ENCODE measurements at places on chromosomes 2 and 18.

GRCh38 chr2:173991856-173992588, 26.8 kb upstream of the SP3 start:
- DNase-seq = no peak

GRCh38 chr18:6281874-6282273, 132.8 kb downstream of the L3MBTL4 start:
- no peak for DNase-seq

GRCh38 chr2:188928643-188929042, 45.5 kb upstream of the COL3A1 start:
- no peak for DNase-seq

- DNase-seq = no peak
Measured at GRCh38 chr2:9582624-9583023, 27.0 kb upstream of the ADAM17 start.

DNA sequence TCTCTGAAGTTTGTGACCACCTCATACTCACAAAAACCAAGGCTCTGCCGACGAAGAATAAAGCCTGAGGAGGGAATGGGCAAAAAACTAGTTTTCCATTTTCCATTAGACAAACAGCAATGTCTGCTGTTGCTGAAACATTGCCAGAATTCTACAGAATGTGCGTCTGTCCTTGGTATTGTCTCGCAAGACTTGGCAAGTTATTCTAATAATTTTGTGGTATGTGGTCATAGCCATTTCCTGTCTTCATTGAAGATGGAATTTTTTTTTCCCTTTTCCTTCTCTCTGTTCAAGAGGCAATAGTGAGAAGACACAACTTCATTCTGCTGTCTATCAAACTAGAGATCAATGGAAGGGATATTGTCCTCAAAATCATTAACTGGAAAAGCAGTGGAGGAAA, 296.1 kb downstream of the RND3 start:
- no peak for DNase-seq

DNA sequence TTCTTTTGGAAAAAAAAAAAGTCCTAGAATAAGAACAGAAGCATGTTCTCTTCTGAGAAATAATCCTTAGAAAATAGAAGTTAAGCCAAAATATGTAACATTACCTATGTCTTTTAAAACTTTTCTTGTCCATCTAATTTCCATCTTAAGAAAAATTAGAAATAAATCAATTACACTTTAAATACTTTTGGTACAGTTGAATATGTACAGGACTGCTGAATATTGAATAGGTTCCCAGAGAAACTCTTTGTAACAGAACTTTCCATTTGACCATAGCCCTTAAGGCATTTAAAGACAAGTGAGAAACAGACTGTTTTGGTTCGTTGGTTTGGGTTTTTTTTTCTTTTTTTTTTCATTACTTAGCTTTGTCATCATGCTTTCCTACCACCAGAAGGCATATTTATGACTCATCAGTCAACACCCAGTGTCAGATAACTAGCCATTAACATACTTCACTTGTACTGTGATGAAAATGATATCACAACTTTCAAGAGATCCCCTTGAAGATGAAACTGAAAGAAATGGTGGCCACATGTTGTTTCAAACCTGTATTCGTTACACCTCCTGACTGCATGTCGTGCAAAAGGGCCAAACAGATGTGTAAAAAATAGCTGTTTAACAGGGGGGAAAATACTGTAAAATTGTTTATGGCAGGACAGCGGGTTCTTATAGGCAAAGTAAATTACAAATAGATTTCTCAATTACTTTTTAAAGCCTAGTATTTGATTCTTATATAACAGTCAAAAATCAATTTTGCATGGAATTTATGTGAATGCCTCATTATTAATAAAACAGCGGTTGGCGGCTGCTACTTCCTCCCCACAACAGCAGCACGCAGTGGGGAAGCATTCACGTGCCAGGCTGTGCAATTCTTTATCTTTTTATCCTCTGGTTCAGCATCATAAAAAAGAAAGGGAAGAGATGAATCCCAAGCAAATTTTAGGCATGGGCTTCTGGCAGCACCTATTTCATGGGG, 280.7 kb upstream of the HNRNPA3 start:
- peak; percentile 4 for DNase-seq

DNA sequence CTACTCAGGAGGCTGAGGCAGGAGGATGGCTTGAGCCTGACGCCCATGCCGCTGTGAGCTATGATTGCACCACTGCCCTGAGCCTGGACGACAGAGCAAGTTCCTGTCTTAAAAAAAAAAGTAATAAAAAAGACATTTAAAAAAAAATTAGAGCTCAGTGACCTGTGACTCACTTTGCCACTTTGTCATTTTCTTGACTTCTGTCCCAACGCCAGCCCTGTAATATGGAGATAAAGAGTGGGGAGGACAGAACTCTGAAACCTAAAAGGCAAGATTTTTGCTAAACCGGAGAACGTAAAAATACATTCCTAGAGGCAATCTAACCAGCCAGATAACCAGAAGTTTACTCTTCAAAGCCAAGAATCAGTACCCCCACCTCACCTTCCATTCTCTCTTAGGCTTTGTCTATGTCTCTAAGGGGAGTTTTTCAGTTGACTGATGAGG, 49.0 kb downstream of the PRKRA start:
- DNase-seq = no peak

GRCh38 chr2:237833546-237833945, 25.9 kb upstream of the RAMP1 start:
- no peak for DNase-seq

DNA sequence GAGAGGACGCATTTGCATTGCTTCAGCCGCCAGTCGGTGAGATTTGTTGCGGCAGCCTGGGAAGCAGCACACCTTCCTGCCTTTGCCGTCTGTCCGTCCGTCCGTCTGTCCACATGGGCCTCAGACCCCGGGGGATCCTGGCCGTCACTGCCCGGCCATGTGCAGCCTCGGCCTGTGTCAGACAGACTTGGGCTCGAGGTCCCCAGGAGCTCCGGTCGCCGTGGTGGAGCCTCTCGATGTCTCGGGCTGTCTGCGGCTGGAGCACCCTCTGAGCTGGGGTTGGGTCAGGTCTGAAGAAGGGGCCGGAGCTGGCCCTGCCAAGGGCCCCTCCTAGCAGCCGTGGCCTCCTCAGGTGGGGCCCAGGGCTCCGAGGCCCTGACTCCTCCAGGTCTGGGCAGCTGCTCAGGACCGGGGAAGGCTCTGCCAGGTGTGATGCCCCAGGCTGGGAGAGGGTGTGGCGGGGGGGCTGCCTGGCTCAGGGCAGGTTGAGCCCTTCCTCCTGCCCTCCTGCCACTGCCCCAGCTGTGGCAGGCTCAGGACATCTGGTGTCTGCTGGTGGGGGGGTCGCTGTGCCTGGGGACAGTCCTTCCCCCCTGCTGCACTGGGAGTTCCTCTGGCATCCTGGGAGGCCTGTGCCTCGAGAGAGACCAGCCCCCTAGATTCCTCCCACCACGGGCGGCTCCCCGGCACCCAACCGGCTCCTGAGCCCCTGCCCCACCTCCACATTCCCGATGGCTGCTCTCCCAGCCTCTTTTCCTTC, 11.8 kb downstream of the NEU4 start:
- no peak for DNase-seq

DNA sequence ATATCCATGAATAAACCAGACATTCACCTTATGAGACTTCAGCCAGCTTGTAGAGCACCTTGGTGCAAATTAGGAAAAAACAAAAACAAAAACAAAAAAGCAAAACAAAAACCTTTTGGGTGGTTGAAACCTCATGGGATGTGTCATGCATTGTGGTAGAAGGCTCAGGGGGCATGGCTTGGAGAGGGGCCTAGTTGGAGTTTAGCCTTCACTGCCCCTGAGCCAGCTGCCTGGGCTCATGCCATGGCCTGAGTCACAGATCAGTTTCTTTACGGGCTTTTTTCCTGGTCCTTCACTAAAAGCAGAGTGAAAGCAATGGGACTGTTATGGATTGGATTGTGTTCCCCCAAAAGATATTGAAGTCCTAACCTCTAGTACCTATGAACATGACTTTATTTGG, 22.0 kb upstream of the DAPL1 start:
- no peak for DNase-seq

- DNase-seq = no peak
Measured at GRCh38 chr2:42865884-42866881, 73.8 kb upstream of the HAAO start.
